Activated CD4-positive, alpha-beta T cell treated with anti-CD3 and anti-CD28 coated beads for 4 hours (primary cell): ENCODE measurements at places on chromosomes 5 and 9.

DNA sequence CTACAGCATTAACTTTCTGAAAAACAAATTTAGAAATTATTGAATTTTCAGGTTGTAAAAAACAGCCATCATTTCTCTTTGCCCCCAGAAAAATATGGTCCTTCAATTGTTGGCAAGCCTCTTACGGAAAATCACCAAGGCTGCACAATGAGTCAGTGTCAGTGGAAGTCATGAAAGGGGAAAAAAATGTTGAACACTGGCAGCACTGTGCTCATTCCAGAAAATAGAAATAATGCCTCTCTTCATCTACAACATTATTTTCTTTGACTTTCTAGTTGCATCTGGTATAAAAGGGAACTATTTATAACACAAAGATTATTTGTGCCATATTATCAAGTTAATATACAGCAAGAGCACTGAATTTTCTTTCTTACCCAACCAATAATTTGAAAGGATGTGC is 26.7 kb upstream of the STK32A start:
- no peak for DNase-seq

DNA sequence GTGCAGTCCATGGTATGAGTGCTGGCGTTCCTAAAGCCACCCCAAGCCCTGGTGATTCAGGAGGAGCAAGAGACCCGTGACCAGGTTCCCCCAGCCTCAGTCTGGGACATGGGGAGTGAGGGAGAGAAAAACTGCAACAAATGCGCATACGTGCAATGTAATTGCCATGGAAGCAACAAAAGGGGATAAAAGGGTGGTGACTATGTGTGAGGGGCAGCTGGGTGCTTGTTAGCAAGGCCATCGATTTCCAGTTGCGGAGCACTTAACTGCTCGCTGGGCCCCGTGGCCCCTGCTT is 709 bp upstream of the SH3PXD2B start:
- DNase-seq = no peak

GRCh38 chr5:10459080-10460055 is 17.7 kb downstream of the ROPN1L start:
- DNase-seq = no peak

- no peak for DNase-seq
Observed at GRCh38 chr5:102611312-102611711, 112.5 kb upstream of the SLCO6A1 start.

GRCh38 chr5:82561797-82562196 is 283.6 kb upstream of the RPS23 start:
- no peak for DNase-seq

DNA sequence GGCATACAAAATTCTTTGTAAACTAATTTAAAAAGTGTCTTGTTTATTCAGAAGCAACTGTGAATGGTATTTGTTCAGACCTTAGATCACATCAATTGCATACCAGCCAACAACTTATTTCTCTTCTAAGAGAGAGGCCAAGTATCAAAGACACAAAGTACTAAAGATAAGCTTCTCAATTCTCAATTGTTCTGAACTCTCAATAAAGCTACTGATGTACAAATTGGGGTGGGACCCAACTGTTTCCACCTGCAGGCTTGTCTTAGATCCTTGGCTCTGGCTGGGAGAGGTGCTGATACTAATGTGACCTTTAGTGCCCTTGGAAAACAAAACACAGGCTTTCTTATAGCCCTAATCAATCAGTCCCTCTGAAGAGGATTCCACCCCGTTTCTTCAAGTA is 22.1 kb downstream of the XRCC4 start:
- DNase-seq = no peak

GRCh38 chr9:90368928-90369327 is 273.7 kb downstream of the DIRAS2 start:
- DNase-seq = no peak

- DNase-seq = no peak
Observed at GRCh38 chr9:113990570-113990907, 87.6 kb downstream of the AMBP start.

DNA sequence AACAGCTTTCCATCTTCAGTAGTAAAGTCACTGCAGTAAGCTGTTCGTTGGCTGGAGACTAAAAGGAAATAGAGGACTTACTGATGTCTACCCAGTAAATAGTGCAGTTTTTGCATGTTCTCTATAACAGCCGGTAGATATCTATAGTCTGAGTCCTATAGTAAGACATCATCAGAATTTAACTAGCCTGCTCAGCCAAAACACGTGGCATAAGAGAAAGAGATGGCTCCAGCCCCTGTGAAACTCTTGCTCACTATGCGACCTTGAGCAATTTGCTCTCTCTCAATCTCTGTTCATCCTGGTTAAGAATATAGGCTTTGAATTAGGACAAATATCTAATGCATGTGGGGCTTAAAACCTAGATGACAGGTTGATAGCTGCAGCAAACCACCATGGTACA is 201.6 kb upstream of the PAPPA start:
- DNase-seq = no peak

- DNase-seq = no peak
Observed at GRCh38 chr5:149651686-149652085, 70.4 kb downstream of the ARHGEF37 start.

DNA sequence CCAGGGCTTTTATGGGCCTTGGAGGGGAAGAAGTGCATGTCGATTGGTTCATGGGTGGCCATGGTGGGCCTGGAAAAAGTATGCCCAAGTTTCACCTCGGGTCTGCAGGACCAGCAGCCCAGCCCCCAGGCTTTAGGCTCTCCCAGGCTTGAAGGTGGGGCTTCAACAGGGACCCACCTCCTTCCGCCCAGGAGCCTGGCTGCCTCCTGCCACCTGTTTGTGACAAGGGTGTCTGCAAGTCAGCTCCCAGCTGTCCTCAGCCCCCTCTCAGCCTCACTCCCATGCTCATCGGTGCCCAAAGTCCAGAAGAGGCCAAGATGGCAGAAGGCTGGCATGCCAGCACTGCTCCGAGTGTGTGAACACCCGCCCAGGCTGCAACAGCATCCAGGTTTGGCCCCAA is 1063.2 kb upstream of the ACO1 start:
- no peak for DNase-seq

GRCh38 chr9:79609468-79610018 is 37.8 kb downstream of the TLE4 start:
- DNase-seq = no peak

GRCh38 chr5:37723162-37723961 is 116.5 kb downstream of the GDNF start:
- DNase-seq = no peak

DNA sequence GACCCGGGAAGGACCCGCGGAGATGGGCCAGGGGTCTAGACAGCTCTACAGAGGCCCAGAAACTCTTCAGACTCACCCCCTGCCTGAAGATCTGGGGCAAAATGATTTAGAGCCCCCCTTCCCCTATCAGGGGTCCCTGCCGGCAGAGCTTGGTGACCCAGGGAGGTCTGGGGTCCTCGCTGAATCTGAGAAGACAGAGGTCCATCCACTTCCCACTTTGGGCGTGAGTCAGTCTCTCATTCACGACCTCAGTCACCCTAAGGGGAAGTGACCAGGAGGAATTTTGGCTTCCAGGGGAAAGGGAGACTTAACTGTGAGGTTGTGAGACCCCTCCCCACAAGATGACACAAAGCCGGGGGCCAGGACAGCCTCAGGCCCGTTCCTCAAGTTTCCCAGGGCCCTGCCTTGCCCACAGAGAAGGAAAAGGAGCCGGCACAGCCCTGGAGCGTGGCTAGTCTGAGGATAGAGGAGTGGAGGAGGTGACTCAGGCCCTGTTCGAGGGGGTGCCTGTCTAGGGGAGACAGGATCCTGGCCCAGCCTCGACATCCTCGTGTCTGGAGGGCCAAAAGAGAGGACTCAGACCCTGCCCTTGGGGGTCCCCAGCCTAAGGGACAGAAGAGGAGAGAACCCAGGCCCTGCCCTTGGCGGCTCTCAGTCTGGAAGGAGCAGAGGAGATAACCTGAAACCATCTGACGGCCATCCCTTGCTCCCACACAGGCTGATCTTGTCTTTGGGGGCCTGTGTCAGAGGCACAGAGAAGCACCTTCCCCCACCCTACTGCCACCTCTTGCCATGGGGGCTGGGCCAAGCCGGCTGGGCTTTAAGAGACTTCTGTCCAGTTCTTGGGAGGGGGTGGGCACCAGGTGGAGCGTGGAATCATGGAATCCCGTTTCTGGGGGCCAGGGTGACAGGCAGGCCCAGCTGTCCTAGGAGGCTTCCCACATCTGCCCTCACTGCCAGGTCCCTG is 889 bp downstream of the PDLIM4 start:
- DNase-seq = no peak

- DNase-seq = no peak
Observed at GRCh38 chr9:131915181-131915580, 164.5 kb downstream of the MED27 start.

DNA sequence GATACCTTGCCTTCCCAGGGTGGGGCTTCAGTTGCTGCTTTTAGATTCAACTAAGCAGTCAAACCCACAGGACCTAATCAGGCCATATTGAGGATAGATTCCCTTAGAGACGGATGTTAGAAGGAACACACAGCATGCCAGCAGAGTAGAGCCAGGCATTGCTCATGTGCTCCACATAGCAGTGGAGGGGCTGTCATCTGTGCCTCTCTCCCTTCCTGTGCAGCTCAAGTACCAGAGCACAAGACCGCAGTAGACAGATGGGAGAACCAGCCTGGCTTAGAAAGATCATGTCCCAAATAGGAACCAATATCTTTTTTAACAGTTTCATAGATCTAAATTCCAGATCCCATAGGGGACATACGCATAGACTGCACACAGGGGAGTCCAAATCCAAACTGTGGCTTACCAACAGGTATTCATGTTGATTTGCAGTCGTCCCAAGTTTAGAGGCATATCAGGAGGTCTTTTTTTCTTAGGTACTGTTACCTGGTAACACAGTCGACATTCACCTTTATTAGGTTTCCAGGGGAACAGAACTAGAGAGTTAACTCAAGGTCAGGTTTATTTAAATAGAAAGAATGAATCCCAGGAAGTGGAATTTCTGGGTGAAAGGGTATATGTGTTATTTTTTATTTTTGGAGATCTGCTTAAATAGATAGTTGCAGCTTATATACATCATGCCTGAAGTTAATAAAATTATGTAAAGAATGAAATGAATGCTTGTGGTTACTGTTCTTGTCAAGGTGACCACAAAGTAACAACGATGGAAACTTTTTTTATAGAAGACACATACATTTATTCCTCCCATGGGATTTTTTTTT is 43.5 kb upstream of the PCAT7 start:
- DNase-seq = no peak

DNA sequence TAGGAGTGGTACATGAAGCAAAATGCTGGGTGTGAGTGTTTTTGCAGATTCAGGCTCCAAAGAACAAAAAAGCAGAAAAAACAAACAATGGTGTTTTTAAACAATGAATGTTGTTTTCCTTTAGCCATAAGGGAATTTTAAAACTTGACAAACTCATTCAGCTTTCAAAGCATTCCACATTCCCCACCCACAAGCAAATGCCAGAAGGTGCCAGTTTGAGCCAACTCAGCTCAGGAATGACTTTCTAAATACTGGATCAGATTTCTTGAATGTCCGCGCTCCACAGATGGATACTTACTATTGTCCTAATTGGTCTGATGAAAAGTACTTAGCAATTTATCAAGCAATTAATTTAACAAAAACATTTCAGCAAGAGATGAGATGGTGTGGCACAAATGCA is 12.9 kb upstream of the MOB3B start:
- DNase-seq = no peak

- DNase-seq = no peak
Observed at GRCh38 chr9:5976674-5977397, 38.6 kb downstream of the RANBP6 start.

- no peak for DNase-seq
Observed at GRCh38 chr9:81363916-81364480, 325.3 kb downstream of the TLE1 start.

DNA sequence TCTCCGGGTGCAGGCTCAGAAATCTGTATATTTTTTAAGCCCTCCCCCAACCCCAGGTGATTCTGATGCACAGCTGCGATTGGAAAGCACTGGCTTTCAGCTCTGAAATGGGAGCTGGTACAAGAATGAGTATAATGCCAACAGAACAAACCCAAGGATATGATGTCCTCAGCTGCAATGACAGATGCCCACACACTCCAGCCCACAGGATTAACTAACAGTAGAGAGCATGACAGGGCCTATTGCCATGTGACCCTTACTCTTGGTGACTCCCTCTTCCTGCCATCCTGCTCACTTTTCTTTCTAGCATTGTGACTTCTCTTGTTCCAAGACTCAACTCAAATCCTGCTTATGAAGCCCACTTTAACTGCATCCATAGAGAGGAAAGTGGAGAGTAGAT is 174.5 kb downstream of the FGF18 start:
- DNase-seq = no peak

- DNase-seq = no peak
Observed at GRCh38 chr5:14915291-14915952, 43.8 kb upstream of the ANKH start.
